ENCODE measurements at places on chromosomes 6 and 20. TPM values are rescaled to one million over a fixed set of nuclear protein-coding genes. Genes with fewer than 3 reads are reported as not detected.

VIP gene
- not detected for total RNA-seq

GRCh38 chr20:48930035-48930434, 8.5 kb downstream of the ARFGEF2 start:
- no peak overlapping the region for H3K27ac ChIP-seq
- no peaks in the 10 kb centered on the region for H3K27me3 ChIP-seq
- H3K4me1 ChIP-seq, result peaks cover 51% of the 10 kb centered on the region
- no peak for DNase-seq
- H3K36me3 ChIP-seq, result no peaks in the 10 kb centered on the region

GRCh38 chr6:47188588-47189021, 121.1 kb downstream of the TNFRSF21 start:
- no peaks in the 10 kb centered on the region for H3K36me3 ChIP-seq
- DNase-seq, result no peak
- no peaks in the 10 kb centered on the region for H3K4me1 ChIP-seq
- H3K27ac ChIP-seq, result no peak overlapping the region

GRCh38 chr6:1839361-1839760, 229.6 kb downstream of the FOXC1 start:
- no peak for DNase-seq
- H3K27ac ChIP-seq, result no peak overlapping the region
- H3K36me3 ChIP-seq, result no peaks in the 10 kb centered on the region
- H3K4me3 ChIP-seq, result no peak overlapping the region
- H3K27me3 ChIP-seq, result no peaks in the 10 kb centered on the region

DSP gene
- total RNA-seq, result 2,300 TPM

HCRTR2 gene
- total RNA-seq, result not detected

DNA sequence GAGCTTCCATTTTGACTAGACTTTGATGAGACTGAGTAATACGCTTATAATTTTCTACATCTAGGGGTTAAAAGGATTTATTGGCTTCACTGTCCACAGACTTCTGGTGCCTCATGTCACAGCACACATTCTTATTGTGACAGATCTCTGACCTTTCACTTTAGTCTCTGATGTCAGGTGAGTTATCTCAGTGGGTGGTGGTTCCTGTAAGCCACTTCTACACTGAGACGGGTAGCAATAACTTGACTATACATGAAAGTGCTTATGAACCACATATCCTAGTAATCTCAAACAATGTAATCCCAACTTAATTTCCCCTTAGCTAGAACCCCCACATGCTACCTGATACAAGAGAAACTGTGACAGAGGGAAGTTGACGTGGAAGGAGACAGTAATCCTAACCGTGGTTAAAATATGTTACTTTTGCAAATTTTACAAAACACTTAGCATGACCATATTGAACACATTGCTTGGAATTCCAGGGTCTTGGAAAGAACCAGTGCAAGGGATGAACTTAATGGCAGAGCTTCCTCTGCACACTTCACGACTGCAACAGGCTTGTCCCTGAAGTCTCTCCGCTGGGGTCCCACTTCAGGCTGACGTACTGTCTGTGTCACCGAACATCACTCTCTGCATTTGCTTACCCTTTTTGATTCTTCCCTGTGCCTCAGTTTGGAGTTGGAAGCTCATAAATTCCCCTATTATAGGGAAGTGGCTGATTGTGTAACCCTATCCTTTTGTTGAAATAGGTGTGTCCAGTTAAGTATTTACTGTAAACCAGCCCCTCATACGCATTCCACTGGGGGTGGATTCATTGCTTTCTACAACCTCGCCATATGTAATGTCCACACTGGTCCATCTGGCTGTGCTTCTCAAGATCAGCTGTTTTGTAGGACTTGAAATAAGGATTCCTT, 6.4 kb upstream of the TRIM40 start:
- DNase-seq, result no peak
- H3K4me1 ChIP-seq, result peaks cover 18% of the 10 kb centered on the region
- H3K4me3 ChIP-seq, result no peak overlapping the region
- no peak overlapping the region for H3K27ac ChIP-seq
- H3K27me3 ChIP-seq, result peaks cover 72% of the 10 kb centered on the region

GRCh38 chr6:136783495-136784270, 8.6 kb downstream of the MAP3K5 start:
- H3K27ac ChIP-seq, result no peak overlapping the region
- peaks cover 51% of the 10 kb centered on the region for H3K4me1 ChIP-seq
- DNase-seq, result no peak
- no peak overlapping the region for H3K4me3 ChIP-seq

- no peak overlapping the region for H3K27ac ChIP-seq
- no peaks in the 10 kb centered on the region for H3K27me3 ChIP-seq
- no peak for DNase-seq
- H3K4me3 ChIP-seq, result no peak overlapping the region
- peaks cover 24% of the 10 kb centered on the region for H3K36me3 ChIP-seq
- H3K4me1 ChIP-seq, result peaks cover 12% of the 10 kb centered on the region
Observed at GRCh38 chr20:54219751-54220426, 12.0 kb downstream of the PFDN4 start.

GRCh38 chr20:64109831-64110391, 2.5 kb upstream of the NPBWR2 start:
- peak; percentile 65 for DNase-seq
- peaks cover 27% of the 10 kb centered on the region for H3K27me3 ChIP-seq
- no peaks in the 10 kb centered on the region for H3K4me1 ChIP-seq
- H3K4me3 ChIP-seq, result no peak overlapping the region
- no peak overlapping the region for H3K27ac ChIP-seq
- no peaks in the 10 kb centered on the region for H3K36me3 ChIP-seq

GRCh38 chr6:142857233-142857761, 87.7 kb downstream of the HIVEP2 start:
- no peak overlapping the region for H3K4me3 ChIP-seq
- peaks cover 16% of the 10 kb centered on the region for H3K4me1 ChIP-seq
- H3K36me3 ChIP-seq, result no peaks in the 10 kb centered on the region
- H3K27ac ChIP-seq, result no peak overlapping the region
- DNase-seq, result no peak

GRCh38 chr20:63404129-63405085, 43.3 kb upstream of the CHRNA4 start:
- H3K27ac ChIP-seq, result no peak overlapping the region
- no peak for DNase-seq
- no peak overlapping the region for H3K4me3 ChIP-seq
- H3K4me1 ChIP-seq, result no peaks in the 10 kb centered on the region
- H3K36me3 ChIP-seq, result no peaks in the 10 kb centered on the region
